ENCODE measurements at places on chromosomes 11 and 22.

- no peaks in the 10 kb centered on the region for H3K36me3 ChIP-seq
- no peak overlapping the region for H3K4me3 ChIP-seq
- no peak overlapping the region for H3K27ac ChIP-seq
- no peaks in the 10 kb centered on the region for H3K27me3 ChIP-seq
- no peak for DNase-seq
Observed at GRCh38 chr22:43493297-43493696, 81.5 kb downstream of the MPPED1 start.

DNA sequence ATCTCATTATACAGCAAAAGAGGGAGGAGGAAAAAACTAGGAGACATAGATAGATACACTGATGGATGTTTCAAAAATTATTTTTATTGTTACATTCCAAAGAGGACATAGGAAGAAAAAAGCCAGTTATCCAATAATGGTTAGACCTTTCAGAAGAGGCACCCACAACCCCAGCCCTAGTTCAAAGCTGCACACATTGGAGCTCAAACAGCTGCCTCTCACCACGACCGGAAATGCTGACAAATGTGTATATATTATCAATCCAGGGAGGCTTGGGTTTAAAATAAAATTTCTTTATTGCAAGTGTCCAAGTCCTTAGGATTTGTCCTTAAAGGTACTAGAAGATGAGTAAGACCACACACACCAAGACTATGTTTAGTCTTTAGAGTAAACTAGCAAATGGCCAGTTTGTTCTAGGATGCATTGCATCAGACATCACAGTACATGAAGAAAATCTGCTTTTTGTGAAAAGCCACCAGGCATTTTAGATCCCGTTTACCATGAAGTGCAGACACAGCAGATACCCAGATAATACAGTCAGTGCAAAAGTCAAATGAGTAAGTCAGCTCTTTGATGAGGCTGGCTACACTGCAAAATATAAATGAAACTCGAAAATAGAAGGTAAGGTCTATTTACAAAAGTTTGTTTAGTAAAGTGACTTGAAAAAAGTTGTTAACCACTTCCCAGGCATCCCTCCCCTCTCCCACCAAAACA lies 4.6 kb upstream of the ASCL3 start:
- no peak overlapping the region for H3K27ac ChIP-seq
- H3K4me3 ChIP-seq: no peak overlapping the region
- H3K36me3 ChIP-seq: no peaks in the 10 kb centered on the region
- H3K4me1 ChIP-seq: peaks cover 6% of the 10 kb centered on the region

- H3K4me3 ChIP-seq: no peak overlapping the region
- no peaks in the 10 kb centered on the region for H3K36me3 ChIP-seq
- H3K4me1 ChIP-seq: no peaks in the 10 kb centered on the region
- DNase-seq: no peak
- H3K27ac ChIP-seq: no peak overlapping the region
- no peaks in the 10 kb centered on the region for H3K27me3 ChIP-seq
Observed at GRCh38 chr11:77487790-77488189, 13.9 kb upstream of the PAK1 start.

DNA sequence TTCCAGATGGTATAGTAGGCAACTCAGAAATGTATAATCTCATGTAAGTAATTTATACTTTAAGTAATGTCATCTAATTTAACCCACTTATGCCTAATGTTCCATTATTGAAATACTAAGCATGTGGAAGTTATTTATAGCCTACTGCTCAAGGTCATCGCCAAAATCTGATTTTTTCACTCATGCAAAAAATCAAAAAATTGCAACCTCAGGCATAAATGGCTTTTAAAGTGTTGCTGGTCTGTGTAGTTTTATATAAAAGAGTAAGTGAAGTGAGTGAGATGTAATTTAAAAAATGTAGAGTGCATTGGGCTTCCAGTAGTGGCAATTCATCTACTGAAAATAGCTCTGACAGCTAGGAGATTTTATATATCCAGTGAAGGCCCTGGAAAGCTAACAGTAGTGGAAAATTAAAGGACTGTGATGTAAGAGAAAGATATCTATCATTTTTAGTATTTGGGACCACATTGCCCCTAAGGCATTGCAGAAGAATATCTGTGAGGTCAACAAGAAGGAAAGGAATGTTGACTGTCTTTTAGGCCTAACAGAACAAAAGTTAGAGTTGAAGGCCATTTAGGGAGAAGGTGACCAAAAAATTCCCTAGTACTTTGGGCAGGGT lies 624.5 kb upstream of the CHORDC1 start:
- no peak overlapping the region for H3K27ac ChIP-seq
- no peaks in the 10 kb centered on the region for H3K36me3 ChIP-seq
- no peaks in the 10 kb centered on the region for H3K4me1 ChIP-seq
- no peak overlapping the region for H3K4me3 ChIP-seq
- DNase-seq: no peak
- no peaks in the 10 kb centered on the region for H3K27me3 ChIP-seq

DNA sequence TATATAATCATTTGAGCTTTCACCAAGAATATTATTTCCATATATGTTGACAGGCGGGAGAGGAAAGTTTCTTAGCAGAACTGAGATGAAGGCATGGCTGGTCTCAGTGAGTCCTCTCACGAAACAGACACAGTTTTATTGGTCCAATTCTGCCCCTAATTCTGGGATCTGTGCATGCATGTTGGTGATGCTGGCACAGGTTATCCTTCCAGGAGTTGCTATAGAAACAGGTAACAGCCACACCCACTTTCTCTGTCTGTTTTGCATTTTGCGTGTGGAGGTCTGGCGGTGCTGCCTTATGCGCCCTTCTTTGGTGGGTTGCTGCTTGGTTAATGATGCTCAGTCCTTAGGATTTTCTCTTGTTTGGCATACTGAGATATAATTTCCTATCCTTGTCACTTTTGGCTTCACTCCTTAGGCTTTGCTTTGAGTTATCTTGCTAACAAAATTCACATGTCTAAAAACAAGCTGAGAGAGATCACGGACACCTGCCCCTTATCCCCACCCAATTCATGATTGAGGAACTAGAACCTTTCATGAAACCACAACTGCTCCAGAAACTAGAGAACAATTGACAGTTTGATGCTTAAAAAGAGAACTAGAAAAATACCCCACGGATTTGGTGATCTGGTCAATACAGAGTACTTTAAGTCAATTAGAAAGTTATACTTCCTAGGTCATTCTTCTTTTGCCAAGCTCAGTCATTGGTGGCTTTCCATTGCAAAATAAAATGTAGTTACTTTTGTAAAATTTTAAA lies 189.3 kb downstream of the FAT3 start:
- H3K27me3 ChIP-seq: no peaks in the 10 kb centered on the region
- no peak overlapping the region for H3K4me3 ChIP-seq
- no peak overlapping the region for H3K27ac ChIP-seq

- H3K27me3 ChIP-seq: 0 out of 2 replicates have a peak, but pooled peaks cover 5% of the 10 kb centered on the region
- H3K36me3 ChIP-seq: no peaks in the 10 kb centered on the region
- no peak overlapping the region for H3K27ac ChIP-seq
- no peak overlapping the region for H3K4me3 ChIP-seq
Observed at GRCh38 chr11:13772223-13773046, 104.0 kb downstream of the FAR1 start.

DNA sequence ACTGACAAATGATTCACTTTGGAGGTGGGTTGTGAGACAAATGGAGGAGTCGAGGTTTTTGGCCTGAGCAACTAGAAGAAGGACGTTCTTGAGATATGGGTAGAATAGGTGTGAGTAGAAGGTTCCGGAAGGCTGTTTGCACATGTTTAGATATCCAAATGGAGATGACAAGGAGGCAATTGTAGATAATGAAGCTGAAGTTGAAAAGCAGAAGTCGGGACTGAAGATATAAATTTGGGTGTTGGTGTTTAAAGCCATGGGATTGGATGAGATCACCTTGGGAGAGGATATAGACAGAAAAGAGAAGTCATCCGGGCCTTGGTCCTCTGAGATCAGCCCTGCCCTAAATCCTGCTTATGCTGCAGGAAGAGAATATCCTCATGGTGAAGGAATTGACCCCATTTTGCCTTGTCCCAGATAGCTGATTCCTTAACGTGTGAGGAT lies 75.5 kb upstream of the CD44 start:
- DNase-seq: no peak
- H3K4me3 ChIP-seq: no peak overlapping the region
- H3K36me3 ChIP-seq: no peaks in the 10 kb centered on the region
- peaks cover 53% of the 10 kb centered on the region for H3K4me1 ChIP-seq

GRCh38 chr11:75946531-75947530 lies 131.8 kb downstream of the UVRAG start:
- no peaks in the 10 kb centered on the region for H3K4me1 ChIP-seq
- no peak for DNase-seq
- H3K4me3 ChIP-seq: no peak overlapping the region
- H3K27ac ChIP-seq: no peak overlapping the region

DNA sequence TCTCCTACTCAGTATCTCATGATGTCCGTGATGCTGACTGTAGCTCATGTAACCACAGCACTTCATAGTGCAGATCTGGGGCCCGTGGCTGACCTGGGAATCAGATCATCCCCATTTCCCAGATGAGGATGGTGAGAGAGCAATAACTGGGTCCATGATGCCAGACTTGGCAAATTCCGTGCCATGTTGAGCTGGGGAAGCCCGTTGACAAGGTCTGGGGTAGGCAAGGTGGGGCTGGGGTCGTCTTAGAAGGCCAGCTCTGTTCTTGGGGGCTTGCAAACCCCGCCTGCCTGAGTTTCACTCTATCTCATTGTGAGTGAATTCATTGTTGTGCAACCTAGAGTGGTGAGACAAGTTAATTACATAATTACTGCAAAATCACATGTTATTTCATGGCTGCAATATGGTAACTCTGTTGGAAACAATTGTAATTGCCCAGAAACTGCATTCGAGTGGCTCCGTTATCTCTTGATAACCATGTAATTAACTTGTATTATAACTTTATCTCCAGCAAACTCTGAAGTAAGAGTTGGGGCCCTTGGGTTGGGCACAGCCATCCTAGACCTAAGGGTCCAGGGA lies 41.7 kb downstream of the LMO1 start:
- no peaks in the 10 kb centered on the region for H3K36me3 ChIP-seq
- no peaks in the 10 kb centered on the region for H3K4me1 ChIP-seq
- H3K27me3 ChIP-seq: no peaks in the 10 kb centered on the region
- no peak for DNase-seq

- H3K36me3 ChIP-seq: no peaks in the 10 kb centered on the region
- DNase-seq: no peak
- no peaks in the 10 kb centered on the region for H3K4me1 ChIP-seq
- H3K27ac ChIP-seq: no peak overlapping the region
Observed at GRCh38 chr11:18461909-18462308, 6.3 kb downstream of the LDHAL6A start.

- H3K27ac ChIP-seq: no peak overlapping the region
- peaks cover 47% of the 10 kb centered on the region for H3K4me1 ChIP-seq
- no peak overlapping the region for H3K4me3 ChIP-seq
- H3K27me3 ChIP-seq: no peaks in the 10 kb centered on the region
- peaks cover 22% of the 10 kb centered on the region for H3K36me3 ChIP-seq
Observed at GRCh38 chr11:73326929-73327811, 19.1 kb downstream of the ARHGEF17 start.

GRCh38 chr11:112579282-112579681 lies 318.6 kb upstream of the PLET1 start:
- no peak overlapping the region for H3K27ac ChIP-seq
- DNase-seq: no peak
- no peaks in the 10 kb centered on the region for H3K27me3 ChIP-seq
- no peak overlapping the region for H3K4me3 ChIP-seq
- no peaks in the 10 kb centered on the region for H3K4me1 ChIP-seq

DNA sequence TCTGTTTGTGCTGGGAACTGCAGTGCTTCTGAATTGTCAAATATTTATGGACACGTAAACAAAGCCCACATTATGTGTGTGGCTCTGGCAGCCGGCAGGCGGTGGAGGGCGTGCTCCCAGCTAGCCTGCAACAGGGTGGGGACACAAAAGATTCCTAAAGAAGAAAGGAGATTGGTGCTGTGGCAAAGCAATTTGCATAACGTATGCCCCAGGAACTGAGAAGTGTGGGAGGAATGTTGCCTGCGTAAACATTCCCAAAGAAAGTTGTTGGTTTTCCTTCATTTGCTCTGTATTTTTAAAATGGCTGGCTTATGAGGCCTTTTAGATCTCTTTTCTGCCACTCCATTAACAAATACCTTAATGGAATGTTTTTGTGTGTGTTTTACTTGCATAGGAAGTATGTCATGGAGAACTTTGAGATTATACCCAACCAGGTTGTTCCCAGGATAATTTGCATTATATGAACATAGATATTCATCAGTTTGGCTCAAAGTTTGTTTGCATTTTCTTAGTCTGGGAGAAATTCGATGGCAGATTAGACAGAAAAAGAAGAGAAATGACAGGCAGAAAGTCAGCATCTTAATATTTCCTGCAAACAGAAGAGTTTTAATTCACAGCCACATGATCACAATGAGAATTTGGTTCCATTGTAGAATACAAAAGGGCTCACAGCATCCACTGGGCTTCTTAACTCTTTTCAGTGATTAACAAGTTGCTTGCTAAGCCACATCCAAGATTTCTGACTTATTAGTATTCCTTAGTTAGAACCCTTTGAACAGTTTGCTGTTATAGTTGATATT lies 41.8 kb upstream of the DLAT start:
- no peak overlapping the region for H3K4me3 ChIP-seq
- H3K4me1 ChIP-seq: peaks cover 27% of the 10 kb centered on the region
- peak; percentile 77 for DNase-seq
- H3K27ac ChIP-seq: peak overlapping the region; percentile 93
- no peaks in the 10 kb centered on the region for H3K27me3 ChIP-seq

GRCh38 chr11:59429924-59430516 lies 3.8 kb upstream of the OR5A2 start:
- no peaks in the 10 kb centered on the region for H3K4me1 ChIP-seq
- H3K4me3 ChIP-seq: no peak overlapping the region
- H3K36me3 ChIP-seq: no peaks in the 10 kb centered on the region
- DNase-seq: no peak

GRCh38 chr22:42344361-42344905 lies 74.0 kb upstream of the TCF20 start:
- H3K4me1 ChIP-seq: peaks cover 3% of the 10 kb centered on the region
- no peaks in the 10 kb centered on the region for H3K36me3 ChIP-seq
- no peak overlapping the region for H3K27ac ChIP-seq

- H3K4me3 ChIP-seq: no peak overlapping the region
- H3K4me1 ChIP-seq: 0 out of 2 replicates have a peak, but pooled peaks cover 4% of the 10 kb centered on the region
- DNase-seq: no peak
- peaks cover 76% of the 10 kb centered on the region for H3K36me3 ChIP-seq
- no peaks in the 10 kb centered on the region for H3K27me3 ChIP-seq
- no peak overlapping the region for H3K27ac ChIP-seq
Observed at GRCh38 chr22:24304062-24304675, 33.5 kb downstream of the SPECC1L start.

- no peak for DNase-seq
- H3K4me1 ChIP-seq: peaks cover 38% of the 10 kb centered on the region
- H3K27ac ChIP-seq: no peak overlapping the region
Observed at GRCh38 chr11:59189986-59190385, 18.1 kb downstream of the DTX4 start.

GRCh38 chr11:108727665-108728064 lies 62.8 kb downstream of the DDX10 start:
- H3K36me3 ChIP-seq: no peaks in the 10 kb centered on the region
- no peak overlapping the region for H3K27ac ChIP-seq
- DNase-seq: no peak
- no peaks in the 10 kb centered on the region for H3K27me3 ChIP-seq

DNA sequence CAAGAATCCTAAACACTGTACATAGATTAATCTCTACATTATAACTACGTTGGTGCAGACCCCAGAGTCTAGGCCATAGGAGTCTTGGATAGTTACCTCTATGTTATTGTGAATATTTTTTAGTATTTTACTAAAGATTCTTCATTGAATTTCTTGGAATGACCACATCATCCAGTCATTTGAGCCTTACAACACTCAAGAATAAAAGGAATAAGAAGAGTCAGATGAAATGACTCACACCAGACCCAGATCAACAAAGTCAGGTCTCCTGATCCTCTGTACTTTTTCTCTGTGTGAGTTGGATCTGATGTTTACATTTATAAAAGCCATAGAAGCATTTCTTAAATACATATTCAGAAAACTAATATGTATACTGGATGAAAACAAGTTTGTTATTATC lies 179.2 kb upstream of the ARHGAP20 start:
- no peak for DNase-seq
- no peak overlapping the region for H3K4me3 ChIP-seq
- no peaks in the 10 kb centered on the region for H3K4me1 ChIP-seq
- no peak overlapping the region for H3K27ac ChIP-seq

Data from SJSA1 (cell line).